ENCODE measurements at places on chromosomes 1 and 21. TPM values are rescaled to one million over a fixed set of nuclear protein-coding genes. Genes with fewer than 3 reads are reported as not detected.
A peak's percentile ranks its signal among the peaks of the same experiment; 100 is the strongest.

The NPHP4 gene
- polyA plus RNA-seq, result 4.6 TPM

DNA sequence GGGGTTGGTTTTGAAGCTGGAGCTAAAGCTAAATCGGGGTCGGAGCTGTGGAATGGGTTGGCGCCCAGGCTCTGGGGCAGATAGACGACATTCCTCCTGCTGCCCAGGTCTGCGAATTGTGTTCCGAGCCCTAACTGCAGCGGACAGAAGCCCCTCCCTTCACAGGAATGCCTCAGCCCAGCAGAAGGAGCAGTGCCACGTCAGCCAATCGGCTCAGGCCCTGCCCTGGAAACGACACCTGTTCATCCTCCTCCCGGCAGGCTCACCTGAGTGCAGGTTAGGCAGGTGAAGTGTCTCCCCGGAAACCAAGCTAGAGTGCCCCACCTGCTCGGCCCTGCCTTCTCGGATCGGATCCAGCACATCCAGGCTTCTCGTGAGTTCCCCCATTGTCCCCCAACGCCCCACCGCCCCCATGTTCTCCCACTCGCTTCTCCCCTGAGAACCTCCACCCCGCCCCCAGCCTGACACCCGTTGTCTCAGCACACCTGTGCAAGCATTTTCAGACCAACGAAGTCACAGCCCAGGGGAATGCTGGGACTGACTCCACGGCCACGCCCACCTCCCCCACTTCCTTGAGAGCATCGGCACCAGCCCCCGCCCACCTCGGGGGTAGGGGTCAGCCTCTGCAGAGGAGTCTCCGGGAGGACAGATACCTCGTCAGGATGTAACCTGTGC is 775 bp downstream of the TMEM125 start:
- DNase-seq, result peak; percentile 17

- DNase-seq, result no peak
Observed at GRCh38 chr1:65762081-65762862, 30.4 kb upstream of the PDE4B start.

DNA sequence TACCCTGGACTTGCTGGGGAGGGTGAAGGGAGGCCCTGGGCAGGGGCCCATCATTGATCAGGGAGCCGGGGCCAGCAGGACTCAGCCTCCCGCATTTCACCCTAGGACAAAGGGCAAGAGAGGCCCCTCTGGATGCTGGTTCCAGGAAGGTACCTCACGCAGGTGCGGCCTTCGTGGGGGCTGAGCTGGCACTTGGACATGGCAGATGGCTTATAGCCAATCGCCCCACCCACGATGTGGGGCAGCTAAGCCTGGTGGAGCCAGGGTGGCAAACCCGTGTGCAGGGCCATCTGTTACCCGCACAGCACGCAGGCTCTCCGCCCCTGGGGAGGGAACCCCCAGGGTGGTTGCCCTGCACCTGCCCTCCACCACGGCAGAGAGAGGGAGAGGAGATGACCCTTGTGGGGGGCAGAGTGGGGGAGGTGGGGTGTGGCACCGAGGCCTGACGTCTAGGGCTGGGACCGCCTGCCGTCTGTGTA is 2.5 kb downstream of the TFF3 start:
- no peak for DNase-seq

- DNase-seq, result no peak
Observed at GRCh38 chr21:31426235-31426797, 82.3 kb upstream of the TIAM1 start.

DNA sequence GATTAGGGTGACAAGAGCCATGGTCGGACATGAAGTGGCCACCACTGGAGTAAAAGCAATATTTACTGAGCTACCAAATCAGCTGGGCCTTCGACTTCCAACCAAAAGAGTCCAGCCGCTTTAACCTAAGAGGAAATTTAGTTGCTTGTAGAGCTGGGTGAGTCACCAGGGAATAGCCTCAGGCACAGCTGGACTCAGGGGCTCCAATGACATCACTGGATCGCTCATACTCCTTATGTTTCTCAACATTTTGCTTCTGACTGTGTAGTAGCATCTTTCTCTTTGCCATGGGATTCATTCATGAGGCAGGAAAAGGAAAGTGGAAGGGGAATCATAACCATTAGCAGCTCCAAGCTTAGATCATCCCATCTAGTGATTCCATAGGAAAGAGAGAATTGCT is 664.4 kb downstream of the MATN1 start:
- DNase-seq, result no peak

DNA sequence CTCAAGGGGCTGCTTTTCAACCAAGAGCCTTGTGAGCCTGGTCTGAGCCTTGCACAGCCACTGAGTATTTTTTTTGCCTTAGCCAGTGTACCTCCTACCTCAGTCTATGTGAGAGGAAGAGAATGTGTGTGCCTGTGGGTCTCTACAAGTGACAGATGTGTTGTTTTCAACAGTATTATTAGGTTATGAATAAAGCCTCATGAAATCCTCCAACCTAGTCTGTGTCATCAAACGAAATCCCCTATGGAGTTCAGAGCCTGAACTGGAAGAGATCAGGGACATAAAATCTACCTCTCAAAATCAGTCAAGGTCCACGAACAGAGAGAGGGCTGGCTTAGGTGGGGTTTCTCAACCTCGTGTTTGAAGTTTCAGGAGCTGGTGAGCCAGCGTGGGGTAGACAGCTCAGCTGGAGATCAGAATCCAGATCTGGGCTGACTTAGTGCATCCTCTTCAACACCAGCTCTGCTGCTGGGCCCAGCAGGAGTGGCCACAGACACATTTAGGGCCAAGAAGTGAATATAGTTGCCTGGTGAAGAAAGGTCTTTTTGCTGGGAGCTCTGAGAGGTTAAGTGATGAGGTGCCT is 8.2 kb downstream of the XKR8 start:
- DNase-seq, result no peak

Measured in SK-N-SH (cell line).